ENCODE measurements at places on chromosomes 1 and 21.

DNA sequence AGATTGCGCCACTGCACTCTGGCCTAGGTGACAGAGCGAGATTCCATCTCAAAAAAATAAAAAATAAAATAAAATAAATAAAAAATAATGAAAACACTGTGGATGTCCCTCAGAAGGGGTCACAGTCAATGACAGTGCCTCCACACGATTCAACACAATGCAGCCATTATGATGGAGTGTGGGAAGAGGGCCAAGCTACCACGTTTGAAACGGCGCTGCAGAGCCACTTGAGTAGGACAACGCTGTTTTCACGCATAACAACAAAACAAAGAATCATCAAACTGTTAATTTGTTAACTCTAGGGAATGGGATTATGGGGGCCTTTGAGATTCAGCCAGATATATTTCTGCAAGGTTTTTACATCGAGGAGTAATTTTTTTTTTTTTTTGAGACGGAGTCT lies 36.5 kb downstream of the NKAIN1 start:
- no peak for DNase-seq

- DNase-seq: peak; percentile 7
These were observed 57.5 kb upstream of the PRDM2 start for GRCh38 chr1:13642306-13643004.

DNA sequence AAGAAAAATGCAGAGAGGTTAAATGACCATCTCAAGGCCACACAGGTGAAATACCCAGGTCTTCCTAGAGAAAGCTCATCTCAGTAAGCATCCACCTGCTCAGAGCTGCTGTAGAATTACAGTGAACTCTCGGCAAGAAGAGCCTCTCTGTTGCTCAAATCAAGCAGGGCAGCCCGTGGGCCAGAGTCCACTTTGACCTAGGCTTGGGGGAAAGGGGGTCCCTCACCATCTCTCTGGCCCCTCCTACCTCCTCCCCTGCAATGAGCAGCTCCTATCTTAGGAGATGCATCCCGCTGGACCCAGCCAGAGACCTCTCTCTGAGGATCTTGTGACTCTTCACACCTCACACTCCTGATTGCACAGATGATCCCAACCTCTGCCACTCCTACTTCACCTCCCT lies 364.7 kb downstream of the PTPRU start:
- no peak for DNase-seq

DNA sequence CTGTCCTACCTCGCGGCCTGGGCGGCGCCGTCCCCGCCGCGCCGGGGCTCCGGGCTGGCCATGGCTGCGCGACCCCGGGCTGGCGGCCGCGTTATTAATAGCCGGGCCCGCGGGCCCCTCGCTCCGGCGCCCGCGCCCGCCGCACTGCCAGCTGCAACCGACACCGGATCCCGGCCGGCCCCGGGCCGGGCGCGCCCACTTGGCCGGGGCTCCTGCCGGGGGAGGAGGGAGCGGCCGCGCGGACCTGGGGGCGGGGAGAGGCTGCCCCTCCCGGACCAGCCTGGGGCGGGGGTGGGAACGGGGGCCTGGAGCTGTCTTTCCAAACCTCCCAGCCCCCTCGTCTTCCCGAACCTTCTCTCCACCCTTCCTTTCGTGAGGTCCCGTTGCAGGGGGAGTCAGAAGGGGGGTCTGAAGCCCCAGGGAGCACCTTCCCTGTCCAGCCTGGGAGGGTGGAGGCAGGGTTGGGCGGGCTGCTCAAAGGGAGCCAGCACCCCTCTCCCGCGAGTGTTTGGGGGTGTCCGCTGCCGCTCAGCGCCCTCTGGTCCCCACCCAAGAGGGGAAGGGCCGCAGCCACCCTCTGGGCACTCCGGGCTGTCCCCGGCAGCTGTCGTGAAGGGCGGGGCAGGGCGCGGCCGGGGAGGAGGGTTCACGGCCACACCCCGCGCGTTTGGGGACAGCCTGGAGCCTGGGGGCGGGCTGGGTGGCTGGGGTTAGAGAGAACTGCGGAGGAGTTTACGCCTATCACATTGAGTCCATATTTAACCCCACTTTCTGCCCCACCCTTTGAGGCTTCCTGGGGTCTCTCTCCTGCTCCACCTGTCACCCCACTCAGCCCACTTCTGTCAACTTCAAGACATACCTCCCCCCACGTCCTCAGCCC lies at the start of gene SYNC:
SYNC (minus strand) TSS at position 172 of the 880 bp plus-strand sequence; CDS start at position 62, 110 bp downstream.
- no peak for DNase-seq

GRCh38 chr1:58650141-58650540 lies 49.7 kb downstream of the MYSM1 start:
- DNase-seq: no peak

- DNase-seq: no peak
These were observed 278.5 kb downstream of the MRPL39 start for GRCh38 chr21:25328736-25329135.

- no peak for DNase-seq
These were observed 253.0 kb downstream of the GPR52 start for GRCh38 chr1:174700775-174701174.

- no peak for DNase-seq
These were observed 270.0 kb upstream of the ZRANB2 start for GRCh38 chr1:71350805-71351204.

DNA sequence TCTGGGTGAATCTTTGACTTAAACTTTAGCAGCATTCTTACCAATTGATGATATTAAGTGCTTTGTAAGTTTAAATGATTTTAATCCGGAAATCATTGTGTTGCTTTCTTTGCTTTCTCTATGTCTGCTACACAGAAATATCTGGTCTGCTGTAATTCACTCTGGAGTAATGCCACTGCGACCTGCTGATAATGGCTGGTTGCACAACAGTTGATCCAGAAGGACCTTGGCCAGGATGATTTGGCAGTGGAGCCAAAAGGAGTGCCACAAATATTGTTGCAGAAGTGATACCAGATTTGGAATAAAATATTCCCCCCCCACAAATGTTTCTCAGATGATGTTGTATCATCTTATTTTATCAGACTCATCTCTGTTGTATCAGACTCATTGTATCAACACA lies 2063.9 kb downstream of the MRPL39 start:
- DNase-seq: no peak

GRCh38 chr1:91173346-91173890 lies 151.6 kb upstream of the ZNF644 start:
- DNase-seq: no peak

- peak; percentile 85 for DNase-seq
These were observed 516 bp downstream of the RCOR3 start for GRCh38 chr1:211259638-211260126.

GRCh38 chr1:96416111-96416595 lies 305.4 kb upstream of the PTBP2 start:
- no peak for DNase-seq

GRCh38 chr1:113998361-113998760 lies 19.1 kb downstream of the OLFML3 start:
- DNase-seq: no peak

GRCh38 chr1:174273190-174273589 lies 113.9 kb downstream of the RABGAP1L start:
- no peak for DNase-seq

DNA sequence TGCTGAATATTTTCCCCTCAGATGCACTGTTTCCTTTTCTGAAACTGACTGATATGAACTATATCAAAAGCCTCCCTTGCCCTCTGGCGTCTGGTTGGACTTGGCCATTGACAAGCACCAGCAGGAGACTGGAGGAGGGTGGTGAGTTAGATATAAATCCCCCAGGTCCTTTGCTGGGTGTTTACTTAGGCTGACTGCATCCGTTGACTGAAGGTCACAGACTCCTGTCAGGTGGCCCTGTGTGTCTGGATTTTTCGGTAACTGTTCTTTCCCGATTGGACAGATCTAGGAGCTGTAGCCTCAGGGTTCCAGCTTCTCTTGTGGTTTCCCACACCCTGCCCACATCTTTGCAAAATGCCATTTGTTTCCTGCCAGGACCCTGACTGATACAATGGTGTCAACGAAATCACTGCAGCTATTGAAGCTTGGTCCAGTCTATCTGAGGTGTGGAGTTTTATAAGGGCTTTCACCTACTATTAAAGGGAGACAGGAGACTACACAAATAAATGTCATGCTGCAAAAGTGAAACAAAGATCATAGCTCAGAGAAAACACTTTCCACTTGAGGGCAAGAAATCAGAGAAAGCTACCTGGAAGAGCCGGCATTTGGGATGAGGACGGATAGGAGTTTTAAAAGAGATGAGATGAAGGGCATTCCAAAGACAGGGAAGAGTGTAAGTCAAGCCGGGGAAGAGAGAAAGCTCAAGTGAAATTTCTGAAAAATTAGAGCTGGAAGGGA lies 1.5 kb upstream of the MAGI3 start:
- DNase-seq: no peak

DNA sequence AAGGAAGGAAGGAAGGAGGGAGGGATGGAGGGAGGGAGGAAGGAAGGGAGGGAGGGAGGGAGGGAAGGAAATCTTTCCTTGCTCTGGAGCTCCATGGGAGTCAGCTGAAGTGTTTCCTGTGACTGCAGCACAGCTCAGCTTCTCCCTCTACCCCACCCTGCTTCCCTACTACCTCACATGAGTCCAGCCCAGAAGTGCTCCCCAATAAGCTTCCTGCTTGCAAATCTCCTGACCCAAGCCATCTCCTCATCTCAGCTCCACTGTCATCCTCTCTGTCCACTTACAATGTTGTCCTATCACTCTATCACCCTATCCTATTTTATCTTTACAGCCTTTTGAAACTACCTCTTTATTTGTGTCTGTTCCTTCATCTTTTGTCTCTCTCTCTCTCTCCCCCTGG lies 52.9 kb upstream of the SSBP3 start:
- no peak for DNase-seq

- DNase-seq: no peak
These were observed 3.7 kb upstream of the SDE2 start for GRCh38 chr1:226002667-226003501.

DNA sequence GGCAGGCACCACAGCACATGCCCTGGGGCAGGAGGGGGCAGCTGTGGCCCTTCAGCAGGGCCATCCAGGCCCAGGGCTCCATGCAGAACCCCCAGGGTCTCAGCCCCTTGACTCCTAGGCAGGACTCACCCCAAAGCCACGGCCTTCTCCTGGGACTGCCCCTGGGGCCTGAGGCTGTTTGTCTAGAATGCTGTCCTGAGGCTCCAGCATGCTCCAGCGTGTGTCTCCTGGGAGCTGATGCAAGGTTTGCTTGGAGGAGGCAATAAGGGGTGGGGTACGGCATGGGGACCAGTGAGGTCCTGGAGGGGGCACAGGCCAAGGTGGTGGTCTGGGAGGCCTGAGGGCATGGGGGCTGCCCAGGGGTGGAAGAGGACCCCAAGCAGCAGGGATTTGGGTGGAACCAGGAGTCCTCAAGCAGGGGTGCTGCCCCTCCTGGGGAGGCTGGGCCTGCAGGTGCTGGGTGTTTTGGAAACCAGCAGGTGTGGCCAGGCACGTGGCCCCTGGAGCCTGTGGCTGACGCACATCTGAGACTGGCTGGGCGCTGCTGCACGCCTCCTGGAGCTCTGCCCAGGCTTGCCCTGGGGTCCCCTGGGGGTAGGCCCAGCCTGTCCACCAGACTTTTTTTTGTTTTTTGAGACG lies 7.8 kb upstream of the CALML6 start:
- DNase-seq: no peak

DNA sequence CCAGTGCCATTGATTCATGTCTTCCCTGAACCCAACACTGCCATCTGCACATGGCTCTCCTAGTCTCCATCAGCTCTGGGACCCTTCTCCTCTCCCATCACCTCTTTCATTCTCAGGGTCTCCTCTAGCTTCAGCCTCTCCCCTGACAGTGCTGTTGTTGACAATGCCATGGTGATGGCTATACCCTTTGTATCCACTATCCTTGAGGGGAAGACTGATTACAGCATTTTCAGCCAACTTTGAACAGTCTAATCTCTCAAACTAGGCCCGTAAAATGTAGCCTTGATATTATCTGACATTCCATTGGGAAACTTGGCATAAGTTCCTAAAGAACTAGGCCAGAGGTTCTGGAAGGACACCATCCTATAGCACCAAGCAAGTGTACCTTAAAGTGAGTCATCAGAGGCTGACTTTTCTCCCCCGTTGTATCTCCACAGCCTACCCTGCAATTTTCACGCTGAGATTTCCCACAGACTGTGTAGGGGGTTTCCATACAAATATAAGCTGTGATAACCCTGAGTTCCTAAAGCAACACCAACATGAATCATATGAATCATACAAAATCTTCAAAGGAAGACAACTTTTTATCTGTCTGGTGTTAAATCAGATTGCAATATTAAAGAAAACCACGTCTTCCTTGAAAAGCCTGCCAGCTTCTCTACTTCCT lies 5.8 kb downstream of the HAO2 start:
- no peak for DNase-seq

- DNase-seq: no peak
These were observed 18.9 kb downstream of the SLC16A1 start for GRCh38 chr1:112937070-112937469.

DNA sequence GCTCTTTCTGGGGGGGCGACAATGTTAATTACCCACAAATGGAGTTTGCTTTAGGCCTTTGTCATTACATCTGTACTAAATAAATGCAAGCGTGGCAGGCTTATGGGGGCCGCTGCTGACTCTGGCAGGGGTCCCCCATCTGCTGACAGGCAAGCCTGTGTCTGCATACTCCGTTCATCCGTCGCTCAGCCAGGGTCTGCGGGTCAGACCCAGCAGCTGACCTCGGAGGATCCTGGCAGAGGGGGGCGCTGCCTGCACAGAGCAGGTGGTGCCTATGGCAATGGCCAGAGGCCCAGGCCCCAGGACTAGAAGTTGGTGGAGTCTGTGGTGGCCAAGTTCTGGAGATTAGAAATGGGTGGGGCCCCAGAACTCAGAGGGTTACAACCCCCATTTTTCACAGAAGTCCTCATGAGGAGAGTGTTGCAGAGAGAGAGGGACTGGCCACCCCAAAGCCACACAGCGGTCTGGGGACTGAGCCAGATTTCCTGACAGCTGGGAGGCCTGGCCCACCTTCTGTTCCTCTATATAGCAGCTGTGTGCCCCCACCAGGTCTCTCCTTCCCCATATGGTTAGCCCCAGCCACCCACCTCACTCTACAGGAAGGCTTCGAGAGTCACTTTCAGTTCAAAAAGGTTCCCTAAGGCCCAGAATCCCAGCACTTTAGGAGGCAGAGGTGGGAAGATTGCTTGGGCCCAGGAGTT lies 31.0 kb downstream of the TTC39A start:
- DNase-seq: no peak

DNA sequence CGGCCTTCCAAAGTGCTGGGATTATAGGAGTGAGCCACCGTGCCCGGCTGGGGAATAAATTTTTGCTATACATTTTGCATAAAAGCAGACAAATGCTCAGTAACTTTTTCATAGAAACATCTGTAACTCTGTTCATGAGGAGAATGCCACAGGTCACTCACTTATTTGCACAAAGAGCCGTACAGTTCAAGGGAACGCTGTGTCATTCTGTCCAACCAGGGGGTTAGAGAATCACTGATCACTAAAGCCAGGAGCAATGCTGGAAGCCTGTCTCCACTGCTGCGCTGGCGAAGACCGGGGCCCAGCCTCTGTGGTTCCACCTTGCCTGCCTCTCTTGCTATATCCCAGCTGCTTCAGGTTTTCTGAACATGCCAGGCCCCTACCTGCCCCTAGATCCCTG lies 58.3 kb downstream of the RUNX1 start:
- no peak for DNase-seq

- no peak for DNase-seq
These were observed 148.2 kb upstream of the COL11A1 start for GRCh38 chr1:103256490-103256889.

- no peak for DNase-seq
These were observed 578 bp downstream of the USP21 start for GRCh38 chr1:161159913-161160243.
